ENCODE measurements at places on chromosomes 4 and X. TPM values are rescaled to one million over a fixed set of nuclear protein-coding genes. Genes with fewer than 3 reads are reported as not detected.

Gene MTMR8
- 0.51 TPM for total RNA-seq

Gene TBX22
- 0.53 TPM for total RNA-seq

Gene NPNT
- 0.22 TPM for total RNA-seq

Gene NXF2
- total RNA-seq = 0.22 TPM

Gene POU4F2
- not detected for total RNA-seq

Gene DOCK11
- 18.8 TPM for total RNA-seq

Gene HAUS3
- total RNA-seq = 25.0 TPM

Gene TMSB15C
- 20.6 TPM for total RNA-seq

- no peaks in the 10 kb centered on the region for H3K36me3 ChIP-seq
- H3K27me3 ChIP-seq = no peaks in the 10 kb centered on the region
- no peak overlapping the region for H3K27ac ChIP-seq
- no peaks in the 10 kb centered on the region for H3K4me1 ChIP-seq
- DNase-seq = no peak
- H3K4me3 ChIP-seq = no peak overlapping the region
Measured at GRCh38 chr4:24511371-24512063, 72.8 kb downstream of the DHX15 start.

DNA sequence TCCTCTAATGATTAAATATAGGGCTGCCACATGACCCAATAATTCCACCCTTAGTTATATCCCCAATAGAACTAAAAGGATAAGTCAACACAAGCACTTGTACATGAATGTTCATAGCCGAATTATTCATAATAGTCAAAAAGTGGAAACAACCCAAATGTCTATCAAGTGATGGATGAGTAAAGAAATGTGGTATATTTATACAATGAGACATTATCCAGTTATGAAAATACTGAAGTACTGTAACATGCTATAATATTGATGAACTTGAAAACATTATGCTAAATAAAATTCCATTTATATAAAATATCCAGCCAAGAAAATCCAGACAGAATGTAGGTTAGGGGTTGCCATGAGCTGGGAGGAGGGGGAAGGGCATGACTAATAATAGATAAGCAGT, 436.7 kb upstream of the AADAT start:
- no peaks in the 10 kb centered on the region for H3K4me1 ChIP-seq
- H3K4me3 ChIP-seq = no peak overlapping the region
- H3K27ac ChIP-seq = no peak overlapping the region
- no peaks in the 10 kb centered on the region for H3K36me3 ChIP-seq
- H3K27me3 ChIP-seq = no peaks in the 10 kb centered on the region

DNA sequence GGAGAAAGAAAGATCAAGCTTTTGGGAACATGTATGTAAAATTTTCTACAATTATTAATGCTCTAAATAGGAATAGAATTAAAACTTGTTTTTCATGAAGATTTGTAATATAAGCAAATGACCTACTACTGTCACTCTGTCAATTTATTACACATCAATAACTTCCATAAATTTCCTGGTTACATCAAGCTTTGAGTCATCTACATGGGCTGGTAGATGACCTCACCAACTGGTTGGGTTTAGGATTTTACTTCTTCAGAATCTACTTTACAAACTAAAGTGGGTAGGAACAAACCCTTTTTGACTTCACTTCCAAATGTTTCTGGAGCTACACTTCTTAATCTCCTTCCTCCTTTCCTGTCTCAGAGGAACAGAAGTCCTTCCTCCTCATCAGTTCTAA, 12.0 kb upstream of the LRAT start:
- no peaks in the 10 kb centered on the region for H3K36me3 ChIP-seq
- H3K4me1 ChIP-seq = no peaks in the 10 kb centered on the region
- no peaks in the 10 kb centered on the region for H3K27me3 ChIP-seq
- DNase-seq = no peak
- H3K27ac ChIP-seq = no peak overlapping the region
- no peak overlapping the region for H3K4me3 ChIP-seq

DNA sequence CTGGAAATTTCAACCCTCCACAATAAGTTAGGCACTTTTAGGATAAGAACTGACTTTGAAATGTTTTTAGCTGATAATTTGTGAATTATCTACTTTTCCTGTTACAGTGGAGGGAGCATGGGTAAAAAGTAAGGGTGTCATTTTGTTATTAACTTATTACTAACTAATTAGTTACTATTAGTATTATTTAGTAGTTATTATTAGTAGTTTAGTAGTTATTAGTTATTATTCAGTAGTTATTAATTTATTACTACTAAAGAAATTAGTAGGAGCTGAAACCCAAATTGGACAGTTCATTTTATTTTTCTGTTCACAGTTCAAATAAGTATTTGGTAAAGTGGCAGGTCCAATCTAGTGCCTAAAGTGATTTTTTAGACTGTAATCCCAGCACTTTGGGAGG, 5.4 kb downstream of the ADH1A start:
- H3K4me3 ChIP-seq = no peak overlapping the region
- no peak overlapping the region for H3K27ac ChIP-seq
- no peaks in the 10 kb centered on the region for H3K4me1 ChIP-seq
- H3K36me3 ChIP-seq = no peaks in the 10 kb centered on the region

DNA sequence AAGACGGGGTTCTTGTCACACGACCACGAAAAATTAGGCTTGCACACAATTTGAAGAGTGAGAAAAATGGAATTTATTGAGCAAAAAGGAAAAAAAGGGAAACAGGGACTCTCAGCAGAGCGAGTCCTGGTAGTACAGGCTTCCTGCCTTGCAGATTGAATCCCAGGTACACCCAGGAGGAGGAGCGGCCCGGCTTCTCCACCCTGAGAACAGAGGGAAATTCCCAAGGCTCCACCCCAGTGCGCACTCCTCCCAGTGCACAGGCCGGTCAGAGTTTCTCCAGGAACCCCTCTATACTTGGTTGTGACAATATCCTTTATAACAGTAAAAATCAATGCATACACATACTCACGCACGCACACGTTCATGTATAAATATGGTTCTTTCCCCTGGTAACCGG, 22.0 kb downstream of the SLC4A4 start:
- H3K27me3 ChIP-seq = no peaks in the 10 kb centered on the region
- no peak overlapping the region for H3K4me3 ChIP-seq
- no peak for DNase-seq
- peaks cover 3% of the 10 kb centered on the region for H3K4me1 ChIP-seq
- no peak overlapping the region for H3K27ac ChIP-seq

DNA sequence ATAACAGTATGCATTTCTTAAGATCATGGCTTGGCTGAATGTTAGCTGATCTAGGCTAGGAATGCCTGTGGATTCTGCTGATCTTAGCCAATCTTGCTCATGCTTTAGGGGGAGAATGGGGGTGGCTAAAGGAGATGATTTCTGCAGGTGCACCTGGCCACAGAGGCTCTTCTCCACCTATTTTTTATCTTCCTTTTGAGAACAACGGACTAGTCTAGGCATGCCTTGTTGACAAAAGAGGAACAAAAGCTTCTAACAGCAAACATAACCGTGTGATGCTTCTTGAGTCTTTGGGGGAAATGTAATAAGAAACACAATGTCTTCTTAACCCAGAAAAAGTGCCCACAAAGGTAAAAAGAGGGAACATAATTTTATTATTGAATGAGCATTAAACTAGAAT, 743.5 kb downstream of the ARAP2 start:
- H3K4me3 ChIP-seq = no peak overlapping the region
- no peak overlapping the region for H3K27ac ChIP-seq
- no peaks in the 10 kb centered on the region for H3K27me3 ChIP-seq
- DNase-seq = no peak
- no peaks in the 10 kb centered on the region for H3K4me1 ChIP-seq
- no peaks in the 10 kb centered on the region for H3K36me3 ChIP-seq

DNA sequence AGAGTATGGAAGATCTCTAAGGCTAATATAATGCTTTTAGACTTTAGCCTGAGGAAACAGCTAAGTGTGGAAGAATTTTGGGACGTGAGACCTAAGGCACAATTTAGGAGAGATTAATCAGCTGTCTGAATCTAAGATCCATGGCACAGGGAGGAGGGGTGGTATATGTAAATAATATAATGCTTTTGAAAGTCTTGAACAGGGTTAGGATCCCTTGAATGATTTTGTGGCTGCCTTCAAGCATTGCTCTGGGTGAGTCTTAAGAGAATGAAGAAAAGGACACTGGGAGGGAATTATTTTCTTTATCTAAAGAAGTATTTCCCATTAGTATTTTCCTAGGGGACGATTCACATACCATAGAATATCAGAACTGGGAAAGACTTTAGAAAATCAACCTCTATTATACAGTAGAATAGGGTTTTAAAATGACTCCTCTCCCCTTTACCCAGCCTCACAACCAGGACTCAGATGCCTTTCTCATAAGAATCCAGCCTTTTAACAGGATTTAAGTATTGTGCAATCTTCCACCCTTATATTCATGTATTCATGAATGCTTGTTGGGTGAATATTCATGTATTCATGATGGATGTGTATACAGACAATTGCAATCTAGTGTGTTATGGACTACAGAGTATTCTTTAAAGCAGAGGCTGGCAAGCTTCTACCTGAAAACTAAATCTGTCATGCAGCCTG, 664.2 kb upstream of the CPEB2 start:
- peaks cover 3% of the 10 kb centered on the region for H3K4me1 ChIP-seq
- H3K27ac ChIP-seq = no peak overlapping the region

GRCh38 chrX:3286196-3286945, 60.1 kb downstream of the MXRA5 start:
- H3K4me3 ChIP-seq = no peak overlapping the region
- H3K4me1 ChIP-seq = no peaks in the 10 kb centered on the region
- no peaks in the 10 kb centered on the region for H3K27me3 ChIP-seq
- H3K36me3 ChIP-seq = no peaks in the 10 kb centered on the region
- no peak overlapping the region for H3K27ac ChIP-seq

- no peaks in the 10 kb centered on the region for H3K36me3 ChIP-seq
- no peak overlapping the region for H3K27ac ChIP-seq
- DNase-seq = no peak
- H3K4me1 ChIP-seq = no peaks in the 10 kb centered on the region
Measured at GRCh38 chr4:118833192-118833820, 2.6 kb downstream of the SEC24D start.

GRCh38 chr4:169621731-169622492, 1.5 kb downstream of the CLCN3 start:
- no peaks in the 10 kb centered on the region for H3K27me3 ChIP-seq
- no peaks in the 10 kb centered on the region for H3K36me3 ChIP-seq
- H3K4me1 ChIP-seq = peaks cover 15% of the 10 kb centered on the region
- peak overlapping the region; percentile 85 for H3K4me3 ChIP-seq
- DNase-seq = no peak

DNA sequence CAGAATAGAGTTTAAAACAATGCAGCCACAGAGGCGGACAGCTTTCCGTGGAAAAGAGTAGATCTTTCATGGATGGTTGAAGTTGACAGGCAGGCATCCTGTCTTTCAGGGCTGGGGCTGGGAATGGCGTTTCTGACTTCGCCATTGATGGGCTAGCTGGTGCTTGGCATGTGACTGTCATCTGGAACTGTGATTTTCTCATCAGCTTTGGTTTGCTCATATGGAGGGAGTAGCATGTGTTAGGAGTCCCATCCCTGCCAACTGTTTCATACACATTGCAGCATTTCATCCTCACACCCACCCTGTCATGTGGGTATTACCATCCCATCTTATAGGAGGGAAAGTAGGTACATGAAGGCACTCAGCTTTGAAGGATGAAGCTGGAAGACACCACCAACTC, 49.2 kb upstream of the STX18 start:
- H3K27me3 ChIP-seq = no peaks in the 10 kb centered on the region
- H3K4me1 ChIP-seq = peaks cover 4% of the 10 kb centered on the region
- H3K4me3 ChIP-seq = no peak overlapping the region
- H3K36me3 ChIP-seq = no peaks in the 10 kb centered on the region
- H3K27ac ChIP-seq = no peak overlapping the region

GRCh38 chr4:113209652-113210320, 160.3 kb downstream of the ANK2 start:
- no peak for DNase-seq
- peaks cover 12% of the 10 kb centered on the region for H3K4me1 ChIP-seq
- H3K27ac ChIP-seq = no peak overlapping the region
- H3K27me3 ChIP-seq = no peaks in the 10 kb centered on the region

DNA sequence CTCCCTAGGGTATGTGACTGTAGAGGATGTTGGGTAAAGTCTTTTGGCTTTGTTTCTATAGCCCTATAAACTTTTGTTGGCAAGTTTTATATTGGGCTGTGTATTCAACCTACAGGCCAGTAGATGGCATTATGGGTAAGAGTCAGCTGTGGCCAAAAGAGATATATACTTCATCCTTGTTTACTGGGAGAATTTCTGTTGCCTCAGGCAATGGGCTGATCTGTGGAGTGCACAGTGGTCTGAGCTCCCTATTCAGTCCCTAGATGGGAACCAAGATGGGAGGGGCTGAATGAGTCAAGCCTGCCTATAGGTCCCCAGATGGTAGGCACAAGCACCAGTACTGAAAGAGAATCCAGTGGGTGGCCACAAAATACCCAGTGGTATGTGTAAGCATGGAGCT, 580.6 kb downstream of the EPHA5 start:
- H3K36me3 ChIP-seq = no peaks in the 10 kb centered on the region
- no peak overlapping the region for H3K27ac ChIP-seq
- H3K27me3 ChIP-seq = no peaks in the 10 kb centered on the region
- no peak overlapping the region for H3K4me3 ChIP-seq
- no peaks in the 10 kb centered on the region for H3K4me1 ChIP-seq

- no peak overlapping the region for H3K4me3 ChIP-seq
- no peak for DNase-seq
- no peaks in the 10 kb centered on the region for H3K27me3 ChIP-seq
- peaks cover 24% of the 10 kb centered on the region for H3K36me3 ChIP-seq
- H3K27ac ChIP-seq = no peak overlapping the region
Measured at GRCh38 chr4:86688026-86688425, 93.9 kb downstream of the PTPN13 start.

DNA sequence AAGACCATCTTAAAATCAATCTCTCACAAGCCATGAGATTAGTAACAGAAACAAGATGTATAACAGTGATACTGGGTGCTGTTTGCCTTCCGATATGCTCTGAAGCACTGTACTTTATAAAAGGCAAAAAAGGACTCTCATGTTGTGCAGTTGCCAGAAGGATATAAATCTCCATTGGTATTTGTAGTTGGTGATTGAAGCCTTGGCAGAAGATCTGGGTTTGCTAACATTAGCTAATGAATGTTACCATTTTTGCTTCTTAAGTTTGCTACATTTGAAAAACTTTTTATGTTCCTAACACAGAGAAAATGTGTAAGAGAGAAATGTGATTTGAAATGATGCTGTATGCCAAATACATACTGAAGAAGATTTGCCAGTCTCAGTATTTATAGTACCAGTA, 44.4 kb downstream of the RAP1GDS1 start:
- H3K27me3 ChIP-seq = no peaks in the 10 kb centered on the region
- no peaks in the 10 kb centered on the region for H3K4me1 ChIP-seq
- no peaks in the 10 kb centered on the region for H3K36me3 ChIP-seq
- DNase-seq = no peak
- H3K4me3 ChIP-seq = no peak overlapping the region

GRCh38 chrX:136115904-136116297, 31.4 kb upstream of the FHL1 start:
- H3K4me3 ChIP-seq = no peak overlapping the region
- H3K27me3 ChIP-seq = no peaks in the 10 kb centered on the region
- no peak overlapping the region for H3K27ac ChIP-seq
- no peaks in the 10 kb centered on the region for H3K4me1 ChIP-seq
- no peak for DNase-seq

DNA sequence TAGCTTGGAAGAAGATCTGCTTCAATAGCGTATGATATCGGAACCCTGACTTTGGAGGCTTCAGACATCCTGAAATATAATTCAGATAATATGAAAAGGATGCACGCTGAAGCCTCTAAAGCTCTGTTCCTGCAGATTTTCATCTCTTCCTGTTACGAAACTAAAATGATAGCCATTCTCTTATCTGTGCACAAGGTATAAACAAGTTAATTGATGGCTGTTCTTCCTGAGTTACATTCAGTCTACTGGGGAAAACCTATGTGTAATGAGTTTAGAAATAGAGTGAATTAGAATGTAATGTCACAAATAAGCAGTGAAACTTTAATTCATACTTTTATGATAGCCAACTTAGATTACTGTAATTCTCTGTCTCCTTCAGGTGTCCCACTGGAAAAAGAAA, 36.8 kb upstream of the AGA start:
- H3K27me3 ChIP-seq = no peaks in the 10 kb centered on the region
- no peaks in the 10 kb centered on the region for H3K36me3 ChIP-seq
- H3K4me3 ChIP-seq = no peak overlapping the region
- no peak overlapping the region for H3K27ac ChIP-seq
- no peak for DNase-seq

Data from neural progenitor cell (in vitro differentiated cells).